ENCODE measurements at places on chromosomes 2 and 18. TPM values are rescaled to one million over a fixed set of nuclear protein-coding genes. Genes with fewer than 3 reads are reported as not detected.
A peak's percentile ranks its signal among the peaks of the same experiment; 100 is the strongest.

DNA sequence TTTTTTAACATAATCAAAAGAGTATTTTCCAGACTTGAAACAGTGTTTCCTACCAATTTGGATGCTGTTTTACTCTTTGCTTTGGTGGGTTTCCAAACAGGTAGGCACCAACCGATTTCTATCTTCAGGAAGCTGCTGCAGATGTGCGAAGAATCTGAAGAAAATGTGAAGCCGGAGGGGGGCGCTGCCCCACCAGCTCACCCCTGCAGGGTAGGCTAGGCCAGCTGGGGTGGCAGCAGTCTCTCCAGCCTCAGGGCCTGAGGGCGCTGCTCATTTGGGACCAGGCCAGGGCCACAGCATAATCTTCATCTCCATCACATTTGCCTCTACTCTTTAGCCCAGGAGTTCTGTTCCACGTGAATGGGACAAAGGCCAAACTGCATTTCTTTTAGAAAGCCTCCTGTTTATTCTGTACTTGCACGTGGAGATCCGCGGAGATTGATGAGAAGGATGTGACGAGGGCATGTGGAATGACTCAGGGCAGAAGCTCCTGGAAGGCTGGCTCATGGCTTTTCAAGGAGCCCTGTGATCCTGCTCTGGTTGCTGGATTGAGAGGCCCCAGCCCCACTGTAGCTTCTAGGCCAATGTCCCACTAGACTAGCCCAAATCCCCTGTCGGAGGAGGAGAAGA lies 84.2 kb upstream of the FAM136A start:
- DNase-seq, result peak; percentile 60

GRCh38 chr2:222877556-222878300 lies 16.9 kb downstream of the ACSL3 start:
- DNase-seq, result no peak

DNA sequence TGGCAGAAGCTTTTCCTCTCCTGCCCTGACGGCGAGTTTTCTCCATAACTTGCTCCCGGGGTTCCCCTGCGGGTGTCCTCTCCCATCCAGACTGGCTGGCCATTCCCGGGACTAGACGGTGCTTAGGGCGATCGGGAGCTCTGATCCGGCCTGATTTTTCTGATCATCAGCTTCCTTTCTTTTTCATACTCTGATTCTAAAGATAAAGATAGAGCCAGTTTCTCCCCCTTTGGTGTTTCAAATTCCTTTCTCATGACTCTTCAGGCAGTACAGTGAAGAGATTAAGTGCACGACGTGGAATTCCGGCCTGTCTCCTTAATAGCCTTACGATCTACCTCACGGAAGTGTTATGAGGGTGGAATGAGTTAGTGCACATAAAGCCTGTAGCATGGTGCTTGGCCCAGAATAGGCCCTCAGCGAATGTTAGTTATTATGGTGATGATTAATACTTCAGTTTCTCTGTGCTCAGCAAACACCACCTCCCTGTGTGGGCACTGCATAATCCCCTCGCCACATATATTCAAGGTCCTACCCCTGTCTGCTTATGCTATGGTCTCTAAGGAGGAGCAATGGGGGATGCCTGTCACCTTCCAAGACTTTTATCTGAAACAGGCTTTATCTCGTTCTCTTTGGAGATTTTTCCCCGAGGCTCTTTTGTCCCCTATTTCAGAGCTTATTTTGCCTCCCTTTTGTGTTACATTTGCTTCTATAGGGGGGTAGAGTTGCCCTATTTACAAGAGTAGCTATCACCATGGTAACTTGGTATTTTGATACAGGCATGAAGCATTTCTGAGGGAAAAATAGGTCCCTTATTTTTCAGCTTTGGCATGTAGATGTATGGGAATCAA lies 254.8 kb downstream of the CDH2 start:
- peak; percentile 68 for DNase-seq

GRCh38 chr2:187438455-187438854 lies 9.6 kb downstream of the CALCRL start:
- no peak for DNase-seq

DNA sequence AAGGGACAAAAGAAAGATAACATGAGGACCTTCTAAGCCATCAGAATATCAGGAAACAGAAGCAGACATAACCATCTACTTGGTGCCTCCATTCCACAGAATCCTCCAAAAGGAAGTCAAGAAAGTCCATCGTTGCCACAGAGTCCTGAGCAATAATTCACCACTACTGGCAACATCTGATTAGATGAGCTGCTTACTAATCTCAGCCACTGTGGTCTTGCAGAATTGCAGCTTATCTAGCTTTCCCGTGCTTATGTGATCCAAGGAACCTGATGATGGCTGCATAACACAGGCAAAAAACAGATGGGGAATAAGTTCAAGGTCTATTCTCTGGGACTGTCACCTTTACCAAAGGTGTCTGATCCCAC lies 278.5 kb downstream of the AFF3 start:
- DNase-seq, result peak; percentile 28

DNA sequence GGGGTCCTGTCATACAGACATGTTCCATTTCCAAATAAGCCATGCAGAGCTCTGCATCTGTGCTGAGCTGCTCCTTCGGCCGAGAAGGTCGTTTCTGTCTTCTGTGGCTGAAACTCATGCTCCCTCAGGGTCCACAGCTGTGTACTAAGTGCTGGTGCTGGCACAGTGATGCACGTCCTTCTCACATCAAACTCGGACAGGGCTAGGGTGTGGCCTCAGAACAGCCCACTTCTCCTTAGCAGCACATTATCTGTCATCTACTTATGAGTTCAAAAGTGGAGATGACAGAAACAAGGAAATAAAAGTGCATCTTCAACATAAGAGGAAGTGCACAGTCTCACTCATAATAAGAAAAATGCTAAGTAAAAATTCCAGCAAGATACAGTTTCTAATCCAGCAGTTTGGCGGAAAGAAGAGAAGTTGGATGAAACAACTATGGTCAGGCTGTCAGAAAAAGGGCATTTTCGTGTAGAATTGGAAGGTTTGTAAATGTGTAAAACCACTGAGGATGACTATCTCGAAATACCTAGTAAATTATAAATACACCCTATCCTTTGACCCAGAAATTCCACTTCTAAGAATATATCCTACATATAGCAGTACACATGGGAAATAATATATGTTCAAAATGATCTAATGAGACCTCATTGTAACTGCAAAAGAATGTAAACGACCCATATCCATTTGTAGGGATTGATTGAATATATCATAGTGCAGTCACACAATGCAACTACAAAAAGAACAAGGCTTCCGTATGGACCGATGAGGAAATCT lies 53.7 kb upstream of the APCDD1 start:
- DNase-seq, result no peak

DNA sequence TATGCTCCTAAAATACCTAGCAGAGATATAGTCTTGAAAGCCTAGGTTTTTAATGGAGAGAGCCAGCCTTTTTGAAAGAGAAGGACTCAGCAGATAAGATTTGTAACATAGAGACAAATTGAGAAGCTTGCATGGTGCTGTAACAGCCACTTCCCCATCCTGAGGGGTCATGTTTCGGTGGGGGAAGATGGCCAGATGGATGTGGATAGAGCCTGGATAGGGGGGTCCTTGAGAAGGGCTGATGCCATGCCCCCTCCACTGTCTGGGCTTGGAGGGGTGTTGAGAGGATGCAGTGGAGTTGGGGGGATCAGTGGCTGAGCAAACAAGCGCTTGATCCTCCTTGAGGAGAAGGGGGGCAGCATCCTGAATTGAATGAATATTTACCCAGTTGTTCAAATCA lies 178.0 kb upstream of the HS6ST1 start:
- DNase-seq, result no peak

DNA sequence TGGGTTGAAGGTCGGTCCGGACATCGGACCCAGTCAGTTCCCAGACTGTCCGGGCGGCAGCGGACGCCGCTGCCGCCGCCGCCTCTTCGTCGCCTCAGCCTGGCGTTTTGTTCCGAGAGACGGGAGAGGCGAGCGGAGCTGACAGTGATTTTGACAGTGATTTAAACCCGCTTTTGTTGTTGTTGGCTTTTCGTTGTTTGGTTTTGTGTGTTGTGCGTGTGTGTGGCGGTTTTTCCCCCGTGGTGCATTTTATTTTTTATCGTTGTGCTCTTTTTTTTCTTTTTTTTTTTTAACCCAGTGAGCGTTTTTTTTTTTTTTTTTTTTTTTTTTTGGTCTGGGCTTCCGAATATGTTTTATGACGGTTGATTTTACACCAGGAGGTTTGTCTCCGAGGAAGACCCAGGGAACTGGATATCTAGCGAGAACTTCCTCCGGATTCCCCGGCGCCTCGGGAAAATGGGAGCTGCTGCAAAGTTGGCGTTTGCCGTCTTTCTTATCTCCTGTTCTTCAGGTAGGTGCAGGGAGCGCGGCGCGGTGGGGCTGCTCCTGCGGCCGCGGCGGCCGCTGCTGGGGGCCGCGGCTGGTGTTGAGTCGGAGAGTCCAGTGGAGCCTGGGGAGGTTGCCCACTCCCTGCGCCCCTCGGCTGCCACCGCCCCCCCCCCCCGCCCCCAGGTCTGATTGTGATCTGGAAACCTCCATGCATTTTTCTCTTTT lies at the start of gene ACVR2A:
Gene ACVR2A (plus strand): TSS at position 333 of the 714 bp plus-strand sequence. CDS start 124 bp downstream, at position 457.
- peak; percentile 28 for DNase-seq

GRCh38 chr2:128474036-128474955 lies 155.6 kb upstream of the HS6ST1 start:
- DNase-seq, result no peak

KCNK3 gene
- total RNA-seq, result under 0.01 TPM

RAX gene
- total RNA-seq, result not detected

NTSR2 gene
- total RNA-seq, result not detected
